ENCODE measurements at places on chromosomes 3 and 15.

- no peak for DNase-seq
Measured at GRCh38 chr3:133882986-133883586, 12.6 kb downstream of the RAB6B start.

DNA sequence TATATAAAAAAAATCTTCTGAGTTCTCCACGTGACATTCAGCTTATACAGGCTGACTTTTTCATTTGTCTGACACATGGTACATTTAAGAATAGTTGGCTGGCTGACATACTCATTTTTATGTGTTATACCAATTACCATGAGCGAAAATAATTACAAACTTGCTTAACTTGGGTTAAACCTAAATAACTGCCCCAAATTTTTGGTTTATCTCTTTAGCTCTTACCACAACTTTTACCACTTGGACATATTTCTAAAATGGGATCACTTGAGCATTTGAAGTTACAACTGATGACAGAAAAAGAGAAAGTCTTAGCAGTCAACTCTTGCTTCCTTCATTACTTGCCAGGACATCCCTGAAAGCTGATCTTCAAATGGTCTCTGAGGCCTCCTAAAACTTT, 618.1 kb downstream of the RBMS3 start:
- no peak for DNase-seq

- DNase-seq, result no peak
Measured at GRCh38 chr3:115912372-115912771, 289.1 kb downstream of the GAP43 start.

DNA sequence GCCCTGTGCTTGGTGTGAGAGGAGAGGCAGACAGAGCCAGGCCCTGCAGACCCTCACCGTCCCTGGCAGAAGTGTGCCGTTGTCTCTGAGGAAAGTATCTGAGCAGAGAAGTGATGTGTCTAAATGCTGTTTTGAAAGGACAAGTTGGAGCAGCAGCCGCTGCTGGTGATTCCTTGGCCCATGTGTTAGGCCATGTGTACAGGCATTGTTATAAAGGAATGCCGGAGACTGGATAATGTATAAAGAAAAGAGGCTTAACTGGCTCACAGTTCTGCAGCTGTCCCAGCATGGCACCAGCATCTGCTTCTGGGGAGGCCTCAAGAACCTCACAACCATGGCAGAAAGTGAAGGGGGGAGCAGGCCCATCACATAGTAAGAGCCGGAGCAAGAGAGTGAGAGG, 334.6 kb upstream of the ATP10A start:
- DNase-seq, result no peak

DNA sequence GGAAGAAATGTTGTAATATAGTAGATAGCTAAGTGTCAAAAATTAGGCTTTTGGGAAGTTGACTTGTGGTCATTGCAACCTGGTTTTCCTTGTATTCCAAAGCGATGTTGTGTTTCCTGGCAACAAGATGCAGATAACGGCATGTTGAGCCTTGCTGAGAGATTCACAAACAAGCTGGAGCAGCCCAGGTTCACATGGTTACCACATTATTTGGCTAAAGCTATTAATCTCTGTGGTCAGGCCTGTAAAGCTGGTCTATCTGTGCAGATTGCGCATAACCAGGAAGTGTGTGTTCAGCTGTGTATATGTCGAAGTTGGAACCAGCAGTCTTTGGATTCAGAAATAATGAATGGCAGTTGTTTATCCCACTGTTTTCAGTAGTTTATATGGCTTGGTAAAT, 6.6 kb downstream of the TIPARP start:
- no peak for DNase-seq

DNA sequence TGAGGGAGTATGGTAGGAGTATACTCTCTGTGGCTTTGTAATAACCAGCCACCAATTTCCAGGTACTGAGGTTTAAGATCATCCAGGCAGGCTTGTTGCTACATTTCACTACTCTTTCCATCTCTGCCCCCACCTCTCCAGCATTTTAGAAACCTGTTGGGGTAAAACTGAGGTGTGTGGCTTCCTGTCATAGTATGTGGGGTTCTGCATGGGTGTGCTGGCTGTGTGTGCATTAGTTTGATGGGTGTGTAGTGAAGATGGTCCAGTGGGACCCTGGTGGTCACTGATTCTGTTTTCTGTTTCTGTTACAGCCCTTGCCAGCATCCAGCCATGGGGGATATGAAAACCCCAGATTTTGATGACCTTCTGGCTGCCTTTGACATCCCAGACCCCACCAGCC, 34.0 kb downstream of the ZNF592 start:
- no peak for DNase-seq

GRCh38 chr15:91374336-91374735, 274.3 kb downstream of the SV2B start:
- no peak for DNase-seq

DNA sequence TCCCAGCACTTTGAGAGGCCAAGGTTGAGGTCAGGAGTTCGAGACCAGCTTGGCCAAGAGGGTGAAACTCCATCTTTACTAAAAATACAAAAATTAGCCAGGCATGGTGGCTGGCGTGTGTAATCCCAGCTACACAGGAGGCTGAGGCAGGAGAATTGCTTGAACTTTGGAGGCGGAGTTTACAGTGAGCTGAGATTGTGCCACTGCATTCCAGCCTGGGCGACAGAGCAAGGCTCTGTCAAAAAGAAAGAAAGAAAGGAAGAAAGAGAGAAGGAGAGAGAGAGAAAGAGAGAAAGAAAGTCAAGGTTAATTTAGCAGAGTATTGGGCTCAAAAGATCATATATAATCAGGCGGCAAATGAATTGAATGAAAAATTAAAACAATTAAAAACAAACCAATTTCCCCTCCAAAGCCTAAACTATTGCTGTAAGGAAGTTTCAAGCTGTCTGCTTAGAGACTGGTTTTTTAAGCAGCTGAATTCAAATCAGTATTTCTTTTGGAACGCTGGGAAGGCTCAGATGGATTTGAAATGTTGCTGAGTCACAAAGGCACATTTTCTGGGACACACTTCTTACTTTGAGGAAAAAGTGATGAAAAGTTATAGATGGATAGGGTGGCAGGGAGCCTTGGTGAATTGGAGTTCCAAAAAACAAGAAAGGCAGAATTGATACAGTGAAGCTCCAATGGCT, 81.3 kb upstream of the BHLHE40 start:
- DNase-seq, result no peak

- no peak for DNase-seq
Measured at GRCh38 chr15:69489073-69489571, 36.5 kb downstream of the RPLP1 start.

- no peak for DNase-seq
Measured at GRCh38 chr15:72065801-72066200, 52.1 kb downstream of the MYO9A start.

- no peak for DNase-seq
Measured at GRCh38 chr15:64051407-64052259, 5.3 kb upstream of the DAPK2 start.

DNA sequence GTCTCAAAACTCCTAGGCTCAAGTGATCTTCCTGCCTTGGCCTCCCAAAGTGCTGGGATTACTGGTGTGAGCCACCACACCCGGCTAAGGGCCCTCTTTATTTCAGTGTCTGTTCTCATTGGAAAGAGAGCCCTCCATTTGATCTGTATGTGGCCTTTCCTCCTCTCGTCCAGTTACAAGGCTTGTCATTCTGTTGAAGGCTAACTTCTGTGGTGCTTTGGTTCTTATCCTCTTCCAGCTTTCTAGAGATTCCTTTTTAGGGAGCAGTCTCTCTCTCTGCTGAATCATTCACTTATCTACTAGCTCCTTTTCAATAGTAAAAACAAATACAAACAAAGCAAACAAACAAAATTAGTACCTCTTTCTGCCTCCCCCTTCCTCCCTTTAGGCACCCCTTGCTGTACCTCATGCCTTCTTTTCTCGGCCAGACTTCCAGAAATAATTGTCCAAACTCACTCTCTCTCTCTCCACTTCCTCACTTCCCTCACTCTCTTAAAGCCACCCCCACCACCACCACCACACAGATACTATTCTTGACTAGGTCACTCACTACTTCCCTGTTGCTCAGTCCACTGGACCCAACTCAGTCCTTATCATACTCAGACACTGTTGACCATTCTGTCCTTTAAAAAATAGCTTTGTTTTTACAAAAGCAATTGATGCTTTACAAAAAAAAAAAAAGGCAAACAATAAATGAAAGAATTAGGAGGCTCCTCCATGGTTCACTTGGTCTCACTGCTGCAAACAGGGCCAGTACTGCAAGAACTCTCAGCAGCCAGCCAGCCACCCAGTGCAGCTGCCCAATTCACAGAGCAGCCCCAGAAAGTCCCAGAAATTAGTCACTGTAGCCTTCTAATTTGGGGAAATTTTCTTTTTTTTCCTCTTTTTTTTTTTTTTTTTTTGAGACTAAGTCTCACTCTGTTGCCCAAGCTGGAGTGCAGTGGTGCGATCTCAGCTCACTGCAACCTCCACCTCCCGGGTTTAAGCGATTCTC, 31.7 kb upstream of the RAB11A start:
- DNase-seq, result no peak
